ENCODE measurements at places on chromosomes 3 and 15. TPM values are rescaled to one million over a fixed set of nuclear protein-coding genes. Genes with fewer than 3 reads are reported as not detected.

DNA sequence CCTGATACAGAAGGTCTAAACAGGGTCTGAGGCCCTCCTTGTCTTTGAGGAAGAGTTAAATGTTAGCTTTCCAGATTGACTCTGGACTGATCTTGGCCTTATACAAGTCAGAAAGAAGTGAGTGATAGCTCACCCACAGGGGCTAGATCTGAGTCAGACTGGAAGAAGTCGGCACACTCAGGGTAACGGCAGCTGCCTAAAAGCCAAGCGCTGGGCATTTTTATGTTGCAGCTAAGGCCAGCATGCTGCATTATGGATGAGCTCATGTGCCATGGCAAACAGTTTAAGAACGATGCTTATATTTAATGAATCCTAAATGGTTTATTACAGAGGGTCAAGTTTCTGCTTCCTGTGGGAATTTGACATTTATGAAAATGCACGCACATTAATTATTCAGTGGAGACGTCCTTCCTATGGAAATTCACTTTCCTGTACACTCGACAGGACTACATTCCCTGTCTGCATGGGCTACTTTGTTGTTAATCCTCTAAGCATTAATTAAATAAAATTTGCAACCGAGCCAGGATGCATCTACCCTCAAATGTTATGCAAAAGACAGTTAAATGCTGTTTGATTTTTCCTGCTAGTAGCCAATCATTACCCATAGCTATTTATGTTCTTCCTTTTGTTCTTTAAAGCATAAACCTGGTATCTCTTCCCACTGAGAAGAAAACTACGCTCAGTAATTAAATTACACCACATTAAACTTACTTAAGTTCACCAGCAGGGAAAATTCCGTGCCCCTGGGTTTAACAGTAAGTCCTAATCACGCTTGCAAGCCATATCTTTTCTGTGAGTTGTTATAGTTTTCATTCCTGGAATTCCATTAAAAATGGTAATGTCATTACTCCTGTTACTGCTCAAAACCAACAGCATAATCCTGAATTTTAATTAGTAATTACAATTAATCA lies 762.7 kb upstream of the CFAP20DC start:
- no peak for DNase-seq
- H3K4me3 ChIP-seq, result no peak overlapping the region
- no peaks in the 10 kb centered on the region for H3K36me3 ChIP-seq
- H3K4me1 ChIP-seq, result no peaks in the 10 kb centered on the region

GRCh38 chr3:42535981-42536784 lies 33.7 kb downstream of the VIPR1 start:
- no peak overlapping the region for H3K27ac ChIP-seq
- no peak for DNase-seq
- H3K27me3 ChIP-seq, result no peaks in the 10 kb centered on the region
- no peaks in the 10 kb centered on the region for H3K36me3 ChIP-seq
- no peaks in the 10 kb centered on the region for H3K4me1 ChIP-seq

DNA sequence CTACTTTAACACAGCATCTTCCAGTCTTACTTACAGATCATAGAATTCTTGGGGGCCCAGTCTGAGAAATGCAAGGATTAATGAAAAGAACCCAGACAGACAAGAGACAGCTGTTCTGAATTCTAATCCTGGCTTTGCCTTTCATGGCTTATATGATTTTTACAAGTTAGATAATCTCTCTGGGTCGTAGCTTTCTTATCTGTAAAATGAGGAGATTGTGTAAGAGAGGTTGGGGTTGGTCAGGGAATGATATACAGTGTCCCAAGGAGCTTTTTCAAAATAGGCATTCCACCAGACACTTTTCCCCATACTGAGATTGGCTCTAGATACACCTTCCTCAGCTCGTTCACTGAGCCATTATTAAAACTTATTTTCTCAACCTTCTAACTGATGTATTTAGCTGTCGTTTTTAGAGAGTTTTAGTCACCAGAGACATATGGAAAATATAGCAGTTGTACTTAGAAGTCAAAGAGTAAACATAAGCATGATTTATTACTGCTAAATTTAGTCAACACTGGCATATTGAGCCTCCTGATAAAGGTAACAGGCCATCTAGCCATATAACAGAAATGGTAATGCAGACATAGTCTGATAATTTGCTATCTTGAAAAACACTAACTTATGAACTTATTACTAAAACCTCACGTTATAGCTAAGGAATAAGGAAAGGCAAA lies 163.0 kb upstream of the MLF1 start:
- H3K36me3 ChIP-seq, result no peaks in the 10 kb centered on the region
- H3K4me3 ChIP-seq, result no peak overlapping the region
- no peaks in the 10 kb centered on the region for H3K27me3 ChIP-seq

DNA sequence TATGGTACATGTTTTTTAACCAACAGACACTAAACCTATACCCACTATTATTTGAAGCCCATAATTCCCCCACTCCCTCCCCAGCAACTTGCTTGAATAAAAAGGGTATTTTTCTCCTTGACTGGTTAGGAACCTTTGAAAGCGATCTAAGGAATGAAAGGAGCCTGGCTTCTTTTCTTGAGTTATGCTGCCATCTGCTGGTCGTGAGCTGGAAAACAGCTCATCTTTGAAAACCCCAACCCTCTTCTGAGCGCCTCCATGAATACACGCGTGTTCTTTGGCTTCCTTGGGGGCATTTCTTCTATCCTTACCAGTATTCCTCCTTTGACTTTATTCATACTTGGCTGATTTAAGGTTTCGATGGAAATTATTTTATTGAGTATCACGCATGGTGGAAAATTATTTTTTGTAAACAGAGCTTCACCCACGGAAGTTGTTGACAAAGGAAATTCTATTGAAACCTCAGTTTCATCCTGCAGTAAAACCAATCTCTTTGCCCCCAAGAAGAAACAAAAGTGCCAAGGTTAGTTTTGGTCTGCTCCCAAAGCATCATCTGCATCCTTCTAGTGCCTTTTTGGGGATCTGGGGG lies 171.6 kb downstream of the SV2B start:
- H3K27me3 ChIP-seq, result no peaks in the 10 kb centered on the region
- no peak overlapping the region for H3K27ac ChIP-seq
- peak; percentile 55 for DNase-seq
- no peaks in the 10 kb centered on the region for H3K36me3 ChIP-seq
- H3K4me1 ChIP-seq, result no peaks in the 10 kb centered on the region

- no peak overlapping the region for H3K4me3 ChIP-seq
- no peaks in the 10 kb centered on the region for H3K27me3 ChIP-seq
- peak overlapping the region; percentile 43 for H3K27ac ChIP-seq
- no peak for DNase-seq
- no peaks in the 10 kb centered on the region for H3K4me1 ChIP-seq
- H3K36me3 ChIP-seq, result no peaks in the 10 kb centered on the region
Measured at GRCh38 chr15:62505762-62506161, 340.7 kb upstream of the C2CD4B start.

- no peaks in the 10 kb centered on the region for H3K36me3 ChIP-seq
- DNase-seq, result no peak
- no peak overlapping the region for H3K4me3 ChIP-seq
Measured at GRCh38 chr3:195873971-195874370, 34.4 kb downstream of the TNK2 start.

GRCh38 chr15:70164156-70164900 lies 66.6 kb upstream of the TLE3 start:
- no peak overlapping the region for H3K27ac ChIP-seq
- peaks cover 11% of the 10 kb centered on the region for H3K4me1 ChIP-seq
- H3K36me3 ChIP-seq, result no peaks in the 10 kb centered on the region
- no peak for DNase-seq

- no peak overlapping the region for H3K27ac ChIP-seq
- H3K4me3 ChIP-seq, result no peak overlapping the region
- DNase-seq, result no peak
- H3K4me1 ChIP-seq, result no peaks in the 10 kb centered on the region
- no peaks in the 10 kb centered on the region for H3K27me3 ChIP-seq
- H3K36me3 ChIP-seq, result no peaks in the 10 kb centered on the region
Measured at GRCh38 chr15:66229790-66230465, 23.6 kb downstream of the MEGF11 start.

- no peak for DNase-seq
- no peaks in the 10 kb centered on the region for H3K4me1 ChIP-seq
- H3K36me3 ChIP-seq, result no peaks in the 10 kb centered on the region
- no peak overlapping the region for H3K4me3 ChIP-seq
Measured at GRCh38 chr3:12155828-12156227, 2.9 kb downstream of the TIMP4 start.

DNA sequence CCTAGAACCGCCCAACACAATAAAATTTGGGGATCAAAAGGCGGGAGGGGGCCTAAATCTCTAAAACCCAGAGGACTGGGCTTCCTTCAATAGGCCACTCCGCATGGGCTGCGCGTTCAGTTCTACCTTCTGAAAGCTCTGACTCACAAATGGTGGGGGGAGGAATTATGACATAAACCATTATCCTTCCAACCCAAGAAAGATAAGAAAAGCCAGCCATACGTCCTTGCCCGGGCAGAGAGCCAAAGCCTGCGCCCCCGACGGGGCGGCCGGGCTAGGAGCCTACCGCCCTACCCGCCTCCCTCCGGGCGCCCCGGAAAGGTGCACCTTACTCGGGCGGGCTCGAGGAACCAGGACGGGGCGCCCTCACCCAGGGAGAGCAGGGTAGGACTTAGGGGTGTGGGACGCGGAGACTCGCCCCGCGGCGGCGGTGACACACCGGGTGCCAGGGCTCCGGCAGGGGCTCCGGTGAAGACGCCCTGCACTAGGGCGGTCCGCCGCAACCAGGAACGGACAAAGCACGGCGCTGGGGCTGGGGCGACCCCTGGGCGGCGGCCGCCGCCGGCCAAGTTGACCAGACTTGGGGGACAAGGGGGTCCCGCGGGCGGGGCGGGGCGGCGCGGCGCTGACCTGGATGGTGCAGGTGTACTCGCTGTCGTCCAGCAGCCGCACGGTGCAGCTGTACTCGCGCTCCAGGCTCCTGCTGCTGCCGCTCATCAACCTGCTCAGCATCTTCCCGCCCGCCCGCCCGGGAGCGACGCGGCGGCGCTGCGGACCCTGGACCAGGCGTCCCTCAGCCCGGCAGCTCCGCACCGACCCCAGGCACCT lies 534 bp downstream of the FRMD5 start:
- peak overlapping the region; percentile 48 for H3K4me3 ChIP-seq
- peak; percentile 14 for DNase-seq
- H3K27ac ChIP-seq, result no peak overlapping the region
- peaks cover 5% of the 10 kb centered on the region for H3K27me3 ChIP-seq
- no peaks in the 10 kb centered on the region for H3K4me1 ChIP-seq
- no peaks in the 10 kb centered on the region for H3K36me3 ChIP-seq

DNA sequence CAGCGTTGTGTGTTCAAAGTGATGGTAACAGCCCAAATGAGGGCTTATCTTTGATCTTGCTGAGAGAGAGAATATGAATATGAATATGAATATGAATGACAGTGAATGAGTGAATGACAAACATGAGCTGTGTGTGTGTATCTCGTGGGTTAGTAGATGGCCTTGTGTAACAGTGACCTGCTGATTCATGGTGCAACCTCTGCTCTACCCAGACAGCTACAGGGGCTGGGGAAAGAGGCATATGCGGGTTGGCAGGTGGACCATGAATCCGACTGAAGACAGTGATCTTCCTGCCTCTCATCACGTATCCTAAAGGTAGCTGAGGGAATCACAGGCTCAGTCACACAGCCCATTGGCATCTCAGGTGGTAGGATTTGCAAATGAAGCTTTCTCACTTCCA lies 58.2 kb downstream of the CHDH start:
- H3K4me1 ChIP-seq, result no peaks in the 10 kb centered on the region
- DNase-seq, result no peak

DNA sequence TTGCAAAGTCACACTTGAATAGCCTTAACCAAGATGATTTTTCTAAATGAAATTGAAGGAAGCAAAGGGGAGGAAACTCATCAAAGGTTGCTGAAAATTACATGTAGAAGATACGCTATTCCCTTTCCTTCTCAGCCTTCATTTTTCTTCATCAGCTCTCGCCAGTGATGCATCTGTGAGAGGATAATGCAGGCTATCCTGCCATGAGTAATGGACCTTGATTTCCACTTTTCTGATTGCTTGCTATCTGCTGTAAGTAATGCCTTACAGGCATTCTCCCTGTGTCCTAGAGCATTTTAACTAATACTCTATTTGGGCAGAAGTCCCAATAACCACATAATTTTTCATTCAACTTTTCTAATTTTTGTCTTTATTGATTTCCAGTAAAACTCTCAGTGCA lies 162.6 kb downstream of the BBX start:
- no peaks in the 10 kb centered on the region for H3K36me3 ChIP-seq
- H3K4me3 ChIP-seq, result no peak overlapping the region
- no peak for DNase-seq
- H3K4me1 ChIP-seq, result no peaks in the 10 kb centered on the region

- H3K36me3 ChIP-seq, result no peaks in the 10 kb centered on the region
- H3K27ac ChIP-seq, result no peak overlapping the region
- no peaks in the 10 kb centered on the region for H3K4me1 ChIP-seq
- no peak for DNase-seq
Measured at GRCh38 chr15:59200560-59200959, 6.1 kb upstream of the LDHAL6B start.

DNA sequence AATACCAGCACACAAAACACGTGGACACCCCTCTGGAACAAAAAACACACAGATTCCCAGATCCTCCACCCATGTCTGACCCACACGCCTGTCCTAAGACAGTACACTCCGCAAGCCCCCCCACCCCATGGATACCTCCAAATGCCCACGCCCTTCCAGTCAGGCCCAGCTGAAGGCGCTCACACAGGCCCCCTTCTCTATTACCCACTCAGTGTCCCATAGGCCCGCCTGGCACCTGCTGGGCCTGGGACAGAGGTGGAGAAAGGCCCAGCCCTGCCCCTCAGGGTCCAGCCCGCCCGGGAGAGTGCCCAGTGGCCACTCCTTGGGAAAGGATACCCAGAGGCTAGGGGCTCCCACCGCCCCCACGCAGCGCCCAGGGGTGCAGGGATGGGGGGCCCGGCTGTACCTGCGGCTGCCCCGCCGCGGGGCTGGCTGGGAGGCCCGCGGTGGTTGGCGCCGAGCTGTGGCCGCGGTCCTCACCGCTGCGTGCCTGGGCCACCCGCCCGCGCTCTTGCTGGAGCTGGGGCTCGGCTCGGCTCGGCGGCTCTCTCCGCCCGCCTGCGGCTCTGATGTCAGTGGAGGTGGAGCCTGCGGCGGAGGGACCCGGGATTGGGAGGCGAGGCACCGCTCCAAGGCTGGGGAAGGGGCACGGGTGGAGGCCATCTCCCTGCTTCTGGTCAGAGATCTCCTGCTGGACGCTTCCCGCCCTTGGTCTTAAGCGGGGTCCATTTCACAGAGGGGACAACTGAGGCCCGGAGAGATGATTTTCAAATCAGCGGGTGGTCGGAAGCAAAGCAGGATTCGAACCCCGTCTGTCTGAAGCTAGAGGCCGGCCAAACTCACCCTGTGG lies at the start of gene CAMK1:
Gene CAMK1, minus strand, starts transcription at position 522 of the 850 bp plus-strand sequence. CDS start 2,198 bp downstream, outside the sequence.
- peaks cover 9% of the 10 kb centered on the region for H3K4me1 ChIP-seq
- H3K4me3 ChIP-seq, result peak within 1 kb of the TSS; percentile 84
- H3K36me3 ChIP-seq, result no peaks in the 10 kb centered on the region

The SIDT1 gene
- 3.7 TPM for total RNA-seq

The DNAH12 gene
- 0.77 TPM for total RNA-seq

The PATL2 gene
- total RNA-seq, result 2.0 TPM

The MYO5C gene
- 36.9 TPM for total RNA-seq

The PLAAT1 gene
- total RNA-seq, result 1.4 TPM

The THBS1 gene
- total RNA-seq, result 341 TPM

The ITIH3 gene
- total RNA-seq, result 0.48 TPM

The PP2D1 gene
- total RNA-seq, result not detected

The UBE3A gene
- 180 TPM for total RNA-seq

The TMEM108 gene
- 3.2 TPM for total RNA-seq

The TMC3 gene
- total RNA-seq, result not detected

Data from uterus (tissue), 4 donors.